Mucosa of descending colon (tissue), 3 donors: ENCODE measurements at places on chromosomes 2 and 18. TPM values are rescaled to one million over a fixed set of nuclear protein-coding genes. Genes with fewer than 3 reads are reported as not detected.

The MYO1B gene
- 54.6 TPM for total RNA-seq

The ST6GAL2 gene
- 0.20 TPM for total RNA-seq

DNA sequence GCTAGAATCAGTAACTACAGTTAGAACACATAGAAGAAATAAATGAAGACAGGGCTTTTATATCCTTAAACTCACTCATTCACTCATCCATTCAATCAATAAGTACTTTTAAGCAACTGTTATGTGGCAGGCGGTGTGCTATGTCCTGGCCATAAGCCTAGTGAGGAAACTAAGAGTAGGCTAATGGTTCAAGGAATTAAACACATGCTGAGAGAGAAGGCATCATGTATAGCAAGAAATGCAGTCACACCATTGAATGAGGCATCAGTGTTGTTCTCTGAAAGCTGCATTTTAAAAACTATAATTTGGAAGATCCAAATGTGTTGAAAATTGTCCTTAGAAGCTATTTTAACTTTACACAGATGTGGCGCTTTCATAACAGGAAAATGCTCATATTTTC is 86.5 kb upstream of the DTNA start:
- DNase-seq: no peak

- no peak for DNase-seq
Observed at GRCh38 chr2:171763602-171764001, 76.3 kb downstream of the DYNC1I2 start.

DNA sequence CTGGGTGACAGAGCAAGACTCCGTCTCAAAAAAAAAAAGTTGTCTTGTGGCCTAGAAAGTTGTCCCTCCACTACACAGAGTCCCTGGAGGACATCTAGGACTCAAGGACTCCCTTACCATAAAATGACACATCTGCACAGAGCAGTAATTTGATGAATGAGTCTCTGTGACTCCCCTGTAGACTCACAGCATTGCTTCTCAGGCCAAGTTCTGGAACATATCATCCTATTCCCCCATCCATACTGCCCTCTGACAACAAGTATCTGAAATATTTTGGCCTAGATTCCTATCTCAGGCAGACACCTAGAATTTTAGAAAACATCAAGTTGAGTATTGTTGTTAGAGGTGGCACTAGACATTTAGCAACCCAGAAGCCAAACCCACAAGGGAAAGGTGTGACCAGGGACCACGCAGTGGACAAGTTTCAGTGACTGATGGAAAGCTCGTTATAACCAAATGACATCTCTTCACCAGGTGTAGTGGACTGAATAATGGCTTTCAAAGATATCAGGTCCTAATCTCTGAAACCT is 97.9 kb upstream of the ATP8B1 start:
- no peak for DNase-seq
